ENCODE measurements at places on chromosomes 4 and X.

- DNase-seq: no peak
Measured at GRCh38 chr4:52112411-52112810, 61.3 kb downstream of the SPATA18 start.

- no peak for DNase-seq
Measured at GRCh38 chr4:87947381-87948160, 27.9 kb upstream of the SPP1 start.

- no peak for DNase-seq
Measured at GRCh38 chr4:56772134-56772533, 49.4 kb downstream of the SPINK2 start.

DNA sequence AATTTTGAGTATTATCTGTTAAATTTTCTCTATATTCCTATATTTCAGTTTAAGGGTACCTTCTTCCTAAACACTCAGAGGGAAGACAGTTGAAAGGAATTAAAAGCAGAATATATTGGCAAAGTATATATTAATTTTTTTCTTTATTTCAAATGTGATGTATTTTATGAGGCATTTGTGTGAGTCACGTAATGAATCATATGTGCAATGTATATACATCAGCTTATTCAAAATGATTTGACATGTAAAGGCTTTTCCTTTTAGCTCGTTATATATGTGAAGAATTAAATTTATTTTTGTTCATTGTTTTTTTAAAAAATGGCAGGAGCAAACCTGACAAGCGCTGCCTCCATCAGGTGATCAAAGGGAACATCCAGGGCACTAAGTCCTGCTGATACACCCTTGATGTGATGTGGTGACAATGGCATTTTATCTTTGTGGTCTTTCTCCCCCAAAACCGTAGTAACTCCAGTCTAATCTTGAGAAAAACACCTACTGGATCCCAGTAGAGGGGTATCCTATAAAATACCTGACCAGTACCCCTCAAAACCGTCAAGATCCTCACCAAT is 8.9 kb downstream of the WWC2 start:
- DNase-seq: no peak

DNA sequence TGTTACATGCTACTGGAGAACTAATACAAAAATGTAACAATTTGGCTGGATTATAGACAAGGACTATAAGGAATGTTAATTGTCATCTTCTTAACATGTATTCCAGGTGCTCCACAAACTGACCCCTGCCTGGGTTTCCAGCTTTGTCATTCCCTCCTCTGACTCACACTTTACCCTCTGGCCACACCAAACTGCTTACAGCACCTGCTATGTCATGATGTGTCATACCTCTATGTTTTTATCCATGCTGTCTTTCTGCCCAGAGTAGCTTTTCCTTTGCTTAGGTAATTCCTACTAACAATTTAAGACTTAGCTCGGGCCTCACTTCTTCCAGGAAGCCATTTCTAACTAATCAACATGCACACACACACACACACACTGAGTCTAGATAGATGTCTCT is 14.0 kb upstream of the SHROOM4 start:
- DNase-seq: no peak

DNA sequence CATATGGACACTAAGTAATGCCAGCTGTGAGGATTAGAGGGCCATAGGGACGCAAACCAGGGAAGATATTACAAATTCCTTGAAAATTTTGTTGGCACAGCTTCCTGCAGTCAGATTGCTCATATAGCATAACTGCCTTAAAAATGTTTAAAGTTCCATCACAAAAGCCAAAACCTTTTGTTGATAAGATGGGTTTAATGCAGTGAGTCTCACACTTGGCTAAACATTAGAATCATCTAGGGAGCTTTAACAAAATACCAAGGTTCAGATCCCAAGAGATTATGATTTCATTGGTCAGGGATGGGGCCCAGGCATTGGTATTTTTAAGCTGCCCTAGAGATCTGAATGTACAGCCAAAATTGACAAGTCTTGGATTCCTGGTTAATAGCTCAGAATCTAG is 376.5 kb upstream of the MAD2L1 start:
- no peak for DNase-seq

DNA sequence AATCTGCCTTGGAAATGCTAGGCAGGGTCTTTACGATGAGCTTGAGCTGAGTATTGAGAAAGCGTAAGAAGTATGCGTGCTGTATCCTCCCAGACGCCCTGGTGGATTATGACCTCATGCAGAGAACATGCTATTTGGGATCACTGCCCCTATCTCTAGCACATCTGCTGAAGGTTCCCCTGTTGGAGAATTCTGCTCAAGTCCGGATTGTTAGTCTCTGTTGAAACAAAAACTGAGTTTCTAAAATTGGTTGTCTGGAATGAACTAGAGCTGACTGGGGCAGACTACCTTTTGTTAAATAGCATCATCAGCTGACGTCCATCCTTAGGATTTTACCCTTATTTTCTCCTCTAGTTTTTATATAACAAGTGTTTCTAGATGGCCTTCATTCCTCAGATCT is 7.5 kb downstream of the FHDC1 start:
- no peak for DNase-seq

- no peak for DNase-seq
Measured at GRCh38 chr4:179417357-179417756, 1975.1 kb upstream of the AGA start.

- peak; percentile 75 for DNase-seq
Measured at GRCh38 chrX:69093960-69094871, 71.0 kb downstream of the PJA1 start.

DNA sequence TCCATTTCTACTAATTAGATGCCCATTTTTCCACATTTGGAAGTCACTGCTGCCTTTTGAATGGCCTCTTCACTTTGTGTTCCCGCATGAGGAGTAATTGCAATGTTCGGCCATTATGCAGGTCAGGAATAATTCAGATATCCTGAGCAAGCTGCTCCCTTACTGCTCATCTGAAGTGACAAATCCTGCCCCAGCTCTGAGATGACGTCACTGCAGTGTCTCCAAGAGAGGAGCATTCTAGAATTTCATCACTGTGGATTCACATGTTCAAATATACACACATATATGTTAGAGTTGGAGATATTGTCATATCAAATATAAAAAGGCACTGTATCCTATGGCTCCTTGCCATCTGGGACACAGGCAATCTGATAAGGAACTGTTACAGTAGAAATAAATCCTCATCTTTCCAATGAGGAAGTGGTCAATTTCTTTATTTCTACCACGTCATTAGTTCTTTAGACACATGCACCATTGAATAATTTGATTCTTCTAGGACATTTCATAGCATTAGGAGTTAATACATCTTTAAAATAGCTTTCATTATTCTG is 706.9 kb upstream of the TENM3 start:
- no peak for DNase-seq

- DNase-seq: no peak
Measured at GRCh38 chr4:30952526-30953219, 232.5 kb downstream of the PCDH7 start.

DNA sequence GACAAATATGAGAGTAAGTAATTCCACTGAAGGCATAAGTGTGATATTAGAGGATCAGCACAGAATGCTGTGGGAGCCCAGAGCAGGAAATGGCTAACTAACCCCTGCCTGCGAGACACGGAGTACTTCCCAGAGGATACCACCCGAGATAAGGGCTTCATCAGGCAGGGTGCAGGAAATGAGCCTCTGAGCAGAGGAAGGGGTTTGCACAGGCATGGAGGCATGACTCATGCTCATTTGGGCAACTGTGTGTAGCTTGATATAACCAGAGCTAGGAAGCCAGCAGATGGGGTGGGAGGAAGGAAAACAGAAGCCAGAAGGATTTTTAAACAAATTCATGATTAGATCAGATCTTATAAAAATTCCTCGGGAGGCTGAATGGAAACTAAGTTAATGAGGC is 70.0 kb upstream of the TSPAN5 start:
- peak; percentile 65 for DNase-seq

- no peak for DNase-seq
Measured at GRCh38 chrX:54029529-54030143, 14.6 kb downstream of the PHF8 start.

DNA sequence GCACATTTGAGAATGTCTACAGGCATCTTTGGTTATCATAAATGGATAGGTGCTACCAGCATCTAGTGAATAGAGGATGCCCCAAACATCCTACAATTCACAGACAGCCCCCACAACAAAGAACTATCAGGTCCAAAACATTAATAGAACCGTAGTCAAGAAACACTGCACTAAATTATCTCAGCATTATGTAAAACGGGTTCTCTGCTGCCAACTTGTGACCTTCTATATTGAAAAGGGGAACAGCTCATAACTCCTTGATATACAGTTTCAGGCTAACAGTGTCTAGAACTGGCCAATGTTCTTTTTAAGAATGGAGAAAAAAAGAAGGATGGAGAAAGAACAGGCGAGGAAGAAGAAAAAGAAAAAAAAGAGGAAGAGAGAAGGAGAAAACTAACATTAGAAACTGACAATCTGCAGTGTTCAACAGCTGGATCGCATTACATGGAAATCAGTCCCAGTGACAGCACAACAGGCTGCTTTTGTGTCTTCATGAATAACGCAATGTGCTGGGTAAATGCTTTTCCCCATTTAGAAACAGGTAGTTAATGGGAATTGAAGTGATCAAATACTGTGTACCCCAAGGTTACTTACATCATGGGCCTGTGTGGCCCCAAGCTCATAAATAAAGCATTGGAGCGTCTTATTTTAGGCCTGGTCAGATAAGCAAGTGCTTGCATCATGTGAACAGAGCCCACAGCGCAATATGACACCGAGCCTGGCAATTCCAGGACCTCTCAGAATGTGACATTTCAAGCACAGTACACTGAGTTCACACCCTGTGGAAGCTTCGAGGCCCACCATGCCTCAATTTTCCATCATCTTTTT is 339.5 kb downstream of the DHX15 start:
- DNase-seq: no peak

GRCh38 chrX:1164322-1165288 is 47.8 kb downstream of the CRLF2 start:
- peak; percentile 96 for DNase-seq

DNA sequence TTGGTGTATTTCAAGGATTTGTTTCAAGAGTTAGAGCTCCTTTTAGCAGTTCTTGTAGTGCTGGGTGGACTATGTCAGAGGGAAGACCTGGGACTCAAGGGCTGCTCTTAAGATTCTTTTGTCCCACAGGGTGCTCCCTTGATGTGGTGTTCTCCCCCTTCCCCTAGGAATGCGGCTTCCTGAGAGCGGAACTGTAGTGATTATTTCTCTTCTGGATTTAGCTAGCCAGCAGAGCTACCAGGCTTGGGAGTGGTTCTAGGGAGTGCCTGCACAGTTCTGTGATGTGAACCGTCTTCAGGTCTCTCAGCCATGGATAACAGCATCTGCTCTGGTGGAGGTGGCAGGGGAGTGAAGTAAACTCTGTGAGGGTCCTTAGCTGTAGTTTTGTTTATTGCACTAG is 336.8 kb downstream of the FSTL5 start:
- DNase-seq: no peak

GRCh38 chr4:70927502-70928137 is 25.5 kb downstream of the MOB1B start:
- peak; percentile 72 for DNase-seq

- peak; percentile 88 for DNase-seq
Measured at GRCh38 chrX:68827848-68828624, 785 bp upstream of the EFNB1 start.

- no peak for DNase-seq
Measured at GRCh38 chr4:66766557-66766956, 778.7 kb downstream of the CENPC start.

DNA sequence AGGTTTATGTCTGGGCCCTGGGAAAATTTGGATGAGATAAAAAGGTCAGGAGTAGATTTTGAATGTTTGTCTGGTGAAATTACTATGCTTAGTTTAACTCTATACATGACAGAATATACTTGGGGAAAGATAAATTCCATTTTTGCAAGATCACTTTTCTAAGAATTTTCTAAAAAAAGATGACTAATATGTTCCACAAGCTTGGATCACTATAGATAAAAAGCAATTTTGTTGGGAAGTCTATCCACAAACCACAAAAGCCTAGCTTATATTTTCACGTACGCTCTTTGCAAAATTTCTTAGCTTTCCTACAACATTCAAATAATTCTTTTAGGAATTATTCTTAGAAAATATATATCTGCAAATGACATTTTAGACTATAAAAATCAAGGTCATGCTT is 20.6 kb upstream of the COQ2 start:
- no peak for DNase-seq

GRCh38 chrX:1466232-1466661 is 13.5 kb upstream of the ASMTL start:
- DNase-seq: no peak

Measured in KBM-7 (cell line).